ENCODE measurements at places on chromosomes 6 and 20.

- DNase-seq: peak; percentile 22
Observed at GRCh38 chr6:167696296-167696695, 130.4 kb upstream of the AFDN start.

GRCh38 chr6:105669232-105669631, 266.4 kb upstream of the PREP start:
- no peak for DNase-seq

DNA sequence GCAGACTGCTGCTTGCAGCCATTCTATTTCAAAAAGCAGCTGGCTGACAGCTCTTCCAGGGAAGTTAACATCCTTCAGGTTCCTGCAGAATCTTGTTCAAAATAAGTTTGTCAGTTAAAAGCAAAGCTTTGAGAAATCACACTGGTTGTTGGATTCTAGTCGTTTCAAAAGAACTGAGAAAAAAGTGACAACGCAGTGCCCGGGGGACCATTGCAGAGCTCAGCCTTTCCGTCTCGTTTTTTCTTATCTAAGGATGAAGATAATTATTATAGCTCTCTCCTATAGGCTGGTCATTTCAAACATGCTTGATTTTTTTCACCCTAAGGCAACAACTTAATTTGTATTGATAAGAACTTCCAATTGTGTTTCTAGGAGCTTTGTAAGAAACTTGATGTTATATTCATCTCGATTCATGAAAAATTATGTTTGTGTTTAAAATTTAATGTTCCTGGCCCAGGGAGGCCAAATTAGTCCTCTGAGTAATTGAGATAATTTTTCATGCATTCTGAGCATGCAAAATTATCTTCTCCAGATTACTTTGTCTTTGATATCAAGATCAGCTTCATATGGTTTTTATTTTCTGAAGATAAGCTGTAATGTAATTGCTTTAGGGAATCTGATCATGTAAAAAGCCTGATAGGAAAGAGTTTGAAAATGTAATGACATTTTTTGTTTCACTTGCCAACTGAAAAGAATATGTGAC, 58.4 kb downstream of the SNAP25 start:
- no peak for DNase-seq

- DNase-seq: no peak
Observed at GRCh38 chr6:113696960-113697359, 160.2 kb upstream of the MARCKS start.

DNA sequence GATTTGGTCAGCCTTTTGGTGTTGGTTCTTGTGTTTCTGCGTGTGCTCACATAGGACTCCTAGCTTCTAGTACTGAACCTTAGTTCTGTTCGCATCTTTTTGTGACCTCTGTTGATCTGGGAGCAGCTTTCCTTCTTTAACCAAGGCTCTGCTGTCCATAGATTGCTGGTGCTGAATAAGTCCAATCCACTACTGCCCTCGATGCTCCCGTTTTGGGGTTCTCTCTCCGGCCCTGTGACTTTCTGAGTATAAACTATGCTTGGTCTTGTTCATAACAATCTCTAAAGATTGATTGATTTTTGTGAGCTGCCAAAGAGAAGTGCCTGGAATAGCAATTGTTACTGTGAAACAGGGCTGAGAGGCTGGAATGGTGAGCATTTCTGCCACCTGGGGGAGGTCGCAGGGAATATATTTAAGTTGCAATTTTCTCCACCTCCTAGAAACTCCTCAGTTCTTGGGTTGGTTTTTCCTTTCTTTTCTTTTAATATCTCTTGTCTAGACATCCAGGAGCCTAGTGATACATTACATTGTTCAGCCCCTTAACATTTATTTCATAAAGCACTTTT, 422.9 kb upstream of the CHD6 start:
- no peak for DNase-seq

DNA sequence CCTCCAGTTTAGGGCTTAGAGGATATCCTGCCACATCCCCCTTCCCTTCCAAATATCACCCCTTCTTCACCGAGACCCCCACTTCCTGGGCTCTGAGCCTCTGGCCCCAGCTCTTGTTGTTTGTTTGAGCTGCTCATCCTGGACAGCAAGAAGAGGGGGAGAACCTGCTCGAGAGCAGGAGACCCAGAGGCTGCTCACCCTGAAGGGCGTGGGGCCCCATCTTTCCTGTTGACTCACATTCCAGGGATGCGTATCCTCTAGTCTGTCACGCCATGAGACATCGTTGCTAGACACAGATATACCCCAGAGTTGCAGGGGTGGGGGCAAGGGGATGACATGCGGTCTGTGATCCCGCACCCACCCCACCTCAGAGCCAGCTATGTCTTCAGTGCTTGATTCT, 5.7 kb upstream of the TNXB start:
- no peak for DNase-seq

- DNase-seq: no peak
Observed at GRCh38 chr6:112786801-112787200, 439.7 kb downstream of the RFPL4B start.

GRCh38 chr20:17141568-17141967, 85.3 kb upstream of the PCSK2 start:
- DNase-seq: no peak

GRCh38 chr6:5104667-5105066, 19.5 kb downstream of the PPP1R3G start:
- DNase-seq: no peak

GRCh38 chr6:8182902-8183665, 80.7 kb upstream of the EEF1E1 start:
- no peak for DNase-seq

- peak; percentile 39 for DNase-seq
Observed at GRCh38 chr6:52416629-52417151, 3.5 kb upstream of the EFHC1 start.

DNA sequence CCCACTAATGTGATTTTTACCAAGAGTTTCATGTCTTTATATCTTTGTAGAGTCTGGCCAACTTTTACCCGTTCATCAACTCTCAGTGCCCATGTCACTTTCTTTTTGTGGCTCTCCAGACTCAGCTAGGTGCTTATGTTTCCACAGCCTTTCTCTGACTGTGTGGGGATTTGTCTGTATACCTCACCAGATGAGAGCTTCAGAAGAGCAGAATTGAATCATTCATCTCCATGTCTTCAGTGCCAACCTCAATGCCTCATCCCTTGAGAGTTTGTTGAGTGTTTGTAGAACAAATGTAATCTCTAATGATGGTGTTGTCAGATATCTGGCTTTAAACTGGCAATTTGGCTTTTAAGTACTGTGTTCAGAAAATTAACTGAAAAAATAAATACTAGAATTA, 16.8 kb upstream of the CCN2 start:
- no peak for DNase-seq

DNA sequence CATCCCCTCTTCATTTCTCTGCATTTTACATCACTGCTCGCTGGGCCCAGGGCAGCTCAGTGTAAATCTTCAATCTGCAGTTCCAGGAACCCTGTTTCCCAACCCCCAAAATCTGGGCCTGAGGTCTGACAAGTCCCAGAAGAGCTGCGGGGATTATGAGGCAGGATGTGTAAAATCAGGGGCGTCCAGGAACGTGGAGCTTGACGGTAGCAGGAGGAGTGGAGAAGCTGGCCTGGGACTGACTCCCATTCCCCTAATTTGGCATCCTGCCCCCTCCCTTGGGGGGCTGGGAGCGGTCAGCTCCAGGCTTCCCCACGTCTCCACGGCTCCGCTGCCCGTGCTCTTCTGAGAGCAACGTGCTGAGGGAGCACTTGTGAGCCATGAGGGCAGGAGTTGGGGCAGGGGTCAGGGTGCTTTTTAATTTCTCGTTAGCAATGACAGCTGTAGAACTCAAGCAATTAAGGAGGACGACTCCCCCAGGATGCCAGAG, 23.4 kb upstream of the VEGFA start:
- DNase-seq: no peak

DNA sequence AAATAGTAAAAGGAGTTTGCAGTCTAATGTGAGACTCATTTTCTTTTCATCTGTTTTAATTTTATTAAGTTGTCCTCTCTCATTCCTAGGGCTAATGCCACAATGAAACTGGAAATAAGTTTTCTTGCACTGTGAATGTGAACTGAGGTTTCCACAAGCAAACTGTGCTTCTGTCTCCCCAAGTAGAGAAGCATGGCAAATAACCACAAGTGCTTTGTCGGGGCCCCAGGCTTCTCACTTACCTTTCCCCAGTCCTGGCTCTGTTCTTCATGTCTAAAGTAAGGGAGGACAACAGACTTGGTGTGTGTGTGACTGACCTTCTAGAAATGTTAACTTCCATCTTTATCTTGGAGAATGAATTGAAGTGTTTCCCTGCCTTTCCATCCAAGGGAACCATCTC, 80.8 kb downstream of the CBFA2T2 start:
- DNase-seq: no peak

DNA sequence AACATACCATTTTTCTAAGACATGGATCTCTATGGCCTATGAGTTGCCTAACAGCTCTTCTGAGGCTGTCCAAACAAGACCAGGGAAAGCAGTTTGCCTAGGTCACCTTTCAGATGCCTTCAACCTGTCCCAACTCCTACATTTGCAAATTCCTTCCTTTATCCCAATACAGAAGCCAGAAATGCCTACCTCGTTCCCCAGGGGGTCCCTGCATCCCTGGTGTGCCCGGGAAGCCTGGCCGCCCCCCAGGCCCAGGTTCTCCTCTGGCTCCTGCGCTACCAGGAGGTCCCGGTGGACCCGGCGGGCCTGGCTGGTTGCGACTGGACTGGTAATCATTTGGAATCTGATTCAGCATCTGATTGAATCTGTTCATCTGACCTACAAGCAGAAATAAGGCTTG, 115.9 kb downstream of the COL12A1 start:
- no peak for DNase-seq

GRCh38 chr20:12113468-12114371, 196.0 kb downstream of the BTBD3 start:
- DNase-seq: no peak

DNA sequence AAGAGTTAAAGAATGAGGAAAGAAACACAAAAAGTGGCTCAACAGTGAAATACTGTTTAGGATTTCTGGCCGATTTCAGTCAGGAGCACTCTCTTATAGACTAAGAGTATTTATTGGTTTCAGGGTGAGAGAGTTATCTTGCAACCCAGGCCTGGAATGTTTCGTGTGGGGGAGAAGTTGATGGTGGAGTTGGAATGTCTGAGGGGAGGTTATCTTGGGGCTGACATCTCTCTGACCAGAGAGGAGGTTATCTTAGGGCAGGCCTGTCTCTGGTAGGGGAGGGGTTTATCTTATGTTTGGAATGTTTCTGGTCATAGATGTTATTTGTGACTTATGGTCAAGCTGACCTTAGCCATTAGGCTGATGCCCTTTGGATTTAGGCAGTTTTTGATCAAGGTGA, 80.3 kb downstream of the HTR1B start:
- no peak for DNase-seq

DNA sequence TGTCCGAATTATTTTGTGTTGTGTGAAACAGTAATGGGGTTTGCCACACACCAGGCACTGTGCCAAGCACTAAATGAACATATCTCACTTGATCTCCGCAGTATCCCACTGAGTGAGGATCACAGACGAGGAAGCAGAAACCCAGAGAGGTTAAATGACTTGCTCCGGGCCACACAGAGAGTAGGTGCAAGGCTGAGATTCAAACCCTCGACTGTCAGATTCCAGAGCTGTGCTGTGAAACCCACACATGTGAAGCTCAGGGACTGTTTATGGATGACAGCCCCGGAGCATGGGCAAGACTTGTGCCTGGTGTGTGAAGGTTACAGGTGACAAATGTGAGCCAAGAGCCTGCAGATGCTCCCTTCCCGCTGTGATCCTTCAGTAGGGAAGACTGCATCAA, 87.8 kb upstream of the SIRPA start:
- no peak for DNase-seq

- DNase-seq: no peak
Observed at GRCh38 chr6:100271625-100272024, 193.1 kb downstream of the SIM1 start.

DNA sequence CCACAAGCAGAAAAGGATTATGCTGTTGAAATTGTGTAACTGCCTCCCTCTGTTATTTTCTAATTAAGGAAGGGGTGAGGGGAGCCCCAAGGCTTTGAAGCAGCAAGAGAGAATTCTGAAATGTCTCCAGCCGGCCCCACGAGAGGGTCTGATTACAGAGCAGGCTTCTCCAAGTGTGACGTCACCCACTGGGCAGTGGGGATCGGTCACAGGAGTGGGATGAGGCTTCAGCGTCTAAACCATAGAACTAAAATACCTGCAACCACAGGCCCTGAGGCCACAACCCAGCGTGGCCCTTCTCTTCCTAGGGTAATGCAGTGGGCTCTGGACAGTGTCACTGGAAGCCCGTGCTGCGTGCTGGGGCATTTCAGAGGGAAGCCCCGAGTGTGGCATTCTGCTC, 38.6 kb upstream of the APCDD1L start:
- no peak for DNase-seq

DNA sequence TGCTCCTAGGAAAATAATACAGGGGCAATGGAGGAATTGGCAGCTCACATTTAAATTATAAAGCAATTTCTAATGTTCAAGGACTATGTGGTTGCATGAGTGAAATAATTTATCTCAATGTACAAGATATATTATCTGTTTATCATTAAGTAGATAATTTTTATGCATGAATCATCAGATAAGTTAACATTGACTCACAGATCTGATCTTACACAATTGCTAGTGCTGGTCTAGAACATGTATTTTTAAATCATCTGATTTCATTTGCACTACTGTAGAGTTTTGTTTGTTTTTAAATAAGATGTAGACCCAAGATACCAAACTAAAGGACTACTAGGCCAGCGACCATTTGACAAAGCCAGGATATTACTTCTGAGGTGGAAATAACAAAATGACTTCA, 199.2 kb downstream of the BMP2 start:
- DNase-seq: no peak

GRCh38 chr20:14341801-14342200, 4.4 kb upstream of the FLRT3 start:
- no peak for DNase-seq

DNA sequence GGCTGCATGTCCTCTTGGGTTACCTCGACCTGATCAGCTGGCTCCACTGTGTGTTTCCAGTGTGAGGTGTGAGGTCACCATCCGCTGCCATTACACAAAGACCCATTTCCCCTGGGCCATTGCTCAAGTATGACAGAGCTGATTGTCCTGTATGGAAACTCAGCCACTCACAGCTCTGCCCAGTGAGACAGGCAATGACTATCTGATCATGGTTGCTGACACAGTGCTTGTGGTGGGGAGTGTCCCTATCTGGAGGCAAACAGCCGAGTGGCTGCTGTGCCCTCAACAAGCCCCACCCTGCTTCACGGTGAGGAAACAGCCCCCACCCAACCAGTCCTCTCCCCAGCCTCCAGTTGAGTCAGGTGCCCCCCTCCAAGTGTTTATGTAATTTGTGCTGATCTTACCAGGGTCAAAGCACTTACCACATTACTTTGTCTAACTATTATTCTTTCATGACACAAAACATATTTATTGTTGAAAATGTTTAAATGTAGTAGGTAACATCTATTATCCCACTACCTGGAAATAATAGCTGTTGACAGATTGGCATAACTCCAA, 11.7 kb upstream of the MAPK13 start:
- DNase-seq: no peak

DNA sequence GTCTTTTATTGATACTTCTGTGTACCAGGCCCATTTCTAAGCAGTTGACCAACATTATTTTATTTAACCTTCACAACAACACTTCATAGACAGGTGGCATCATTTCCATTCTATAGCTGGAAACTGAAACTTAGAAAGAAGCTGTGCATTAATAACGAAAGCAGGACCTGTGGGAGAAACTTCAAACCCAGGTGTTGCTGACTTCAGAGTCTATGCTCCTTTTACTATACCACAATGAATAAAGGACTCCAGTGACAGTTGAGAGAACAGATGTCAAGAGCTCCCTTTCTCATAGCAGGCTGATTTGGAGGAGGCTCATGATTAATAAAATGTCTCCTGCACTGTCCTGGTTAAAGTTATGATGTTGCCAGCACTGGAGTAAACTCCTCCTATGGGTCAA, 56.6 kb upstream of the POU3F2 start:
- no peak for DNase-seq
